ENCODE measurements at places on chromosomes 1 and 21.

DNA sequence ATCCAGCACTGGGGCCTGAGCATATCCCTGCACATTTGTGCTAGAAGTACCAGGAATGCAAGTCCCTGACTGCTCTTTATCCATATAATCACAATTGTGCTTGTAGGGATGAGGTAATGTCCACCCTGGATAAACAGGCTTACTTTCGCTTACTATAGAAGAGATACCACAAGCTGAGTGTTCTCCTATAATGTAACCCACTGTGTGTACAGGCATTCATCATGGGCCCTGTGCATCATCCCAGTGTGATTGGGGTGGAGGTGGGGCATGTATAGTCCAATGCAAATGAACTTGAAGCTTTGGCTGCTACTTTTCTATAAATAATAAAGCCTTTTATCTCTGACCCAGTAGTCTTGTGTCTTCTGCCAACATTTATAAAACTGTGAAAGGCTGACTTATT, 69.3 kb downstream of the MAN1A2 start:
- no peak for DNase-seq

- DNase-seq = no peak
These were observed 5.6 kb upstream of the SLC5A9 start for GRCh38 chr1:48216941-48217340.

GRCh38 chr1:156194300-156194652, 372 bp downstream of the SLC25A44 start:
- DNase-seq = no peak

GRCh38 chr21:42461185-42461520, 34.9 kb downstream of the RSPH1 start:
- no peak for DNase-seq

DNA sequence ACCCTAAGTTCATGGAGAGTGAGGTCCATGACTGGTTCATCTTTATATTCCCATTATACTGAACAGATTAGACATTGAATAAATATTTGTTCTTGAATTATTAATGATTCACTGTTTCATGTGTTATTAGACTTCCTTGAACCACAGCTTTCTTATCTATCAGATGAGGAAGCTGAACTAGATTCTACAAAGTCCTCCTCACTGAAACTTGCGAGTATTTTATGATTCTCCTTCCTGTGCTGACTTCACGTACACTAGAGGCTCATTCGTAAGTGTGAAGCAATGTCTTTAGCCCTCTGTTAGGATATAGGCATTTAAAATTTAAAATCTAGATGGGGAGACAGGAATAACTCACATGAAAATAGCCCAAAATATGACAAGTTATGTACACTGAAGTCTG, 95.6 kb upstream of the IRF2BP2 start:
- DNase-seq = no peak

DNA sequence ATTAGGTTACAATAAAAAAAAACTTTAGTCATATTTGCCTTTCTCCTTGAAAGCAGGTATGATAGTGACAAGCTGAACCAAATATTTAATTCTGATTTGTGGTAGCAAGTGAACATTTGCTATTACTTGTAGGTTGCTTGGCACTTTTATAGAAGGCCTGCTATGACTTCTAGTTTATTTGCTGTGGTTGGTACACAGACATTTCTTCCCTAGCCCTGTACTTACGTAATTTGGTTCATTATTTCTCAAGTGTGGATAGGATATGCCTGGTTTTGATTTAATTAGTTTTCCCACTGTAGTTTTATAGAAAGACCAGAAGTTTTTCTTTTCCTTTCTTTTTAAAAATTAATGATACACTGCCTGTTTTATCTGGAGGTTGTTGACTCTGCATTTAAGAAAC, 55.9 kb downstream of the PPP2R5A start:
- DNase-seq = no peak

DNA sequence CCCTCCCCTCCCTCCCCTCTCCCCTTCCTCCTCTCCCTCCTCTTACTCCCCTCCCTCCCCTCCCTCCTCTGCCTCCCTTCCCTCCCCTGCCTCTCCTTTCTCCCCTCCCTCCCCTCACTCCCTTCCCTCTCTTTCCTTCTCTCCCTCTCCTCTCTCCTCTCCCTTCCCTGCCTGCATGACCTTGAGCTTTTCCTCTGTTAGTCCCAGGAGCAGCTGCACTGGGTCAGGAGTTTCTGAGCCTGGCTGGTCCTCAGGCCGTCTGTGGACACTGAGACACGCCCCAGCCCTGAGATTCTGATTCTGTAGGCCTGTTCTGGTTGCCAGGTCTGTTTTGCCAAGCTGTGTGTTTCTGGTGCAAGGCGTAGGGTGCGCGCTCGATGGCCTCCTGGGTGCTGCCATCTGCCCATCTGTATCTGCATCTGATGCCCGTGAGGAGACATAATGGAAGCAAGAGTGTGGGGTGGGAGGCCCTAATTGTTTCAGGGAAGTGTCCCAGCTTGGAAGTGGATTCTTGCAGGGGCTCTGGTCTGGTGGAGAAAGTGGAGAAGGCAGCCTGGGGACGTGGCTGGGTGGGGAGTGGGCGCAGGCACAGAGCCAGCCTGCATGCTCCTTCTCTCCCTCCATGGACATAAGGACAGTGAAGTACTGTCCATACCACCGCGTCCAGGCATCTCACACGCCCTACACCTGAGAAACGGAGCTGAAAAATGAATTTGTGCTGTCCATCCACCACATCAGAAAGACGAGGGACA, 97.2 kb downstream of the WDR4 start:
- DNase-seq = no peak

- no peak for DNase-seq
These were observed 11.4 kb upstream of the PRPF3 start for GRCh38 chr1:150309758-150310508.

- DNase-seq = no peak
These were observed 146.4 kb downstream of the NOS1AP start for GRCh38 chr1:162215902-162216301.

- DNase-seq = no peak
These were observed 1.2 kb downstream of the ADAMTS4 start for GRCh38 chr1:161197560-161198193.

- DNase-seq = no peak
These were observed 710.7 kb downstream of the ADGRL2 start for GRCh38 chr1:82511441-82511840.

GRCh38 chr1:32742199-32742947, 39.8 kb upstream of the SYNC start:
- peak; percentile 57 for DNase-seq

DNA sequence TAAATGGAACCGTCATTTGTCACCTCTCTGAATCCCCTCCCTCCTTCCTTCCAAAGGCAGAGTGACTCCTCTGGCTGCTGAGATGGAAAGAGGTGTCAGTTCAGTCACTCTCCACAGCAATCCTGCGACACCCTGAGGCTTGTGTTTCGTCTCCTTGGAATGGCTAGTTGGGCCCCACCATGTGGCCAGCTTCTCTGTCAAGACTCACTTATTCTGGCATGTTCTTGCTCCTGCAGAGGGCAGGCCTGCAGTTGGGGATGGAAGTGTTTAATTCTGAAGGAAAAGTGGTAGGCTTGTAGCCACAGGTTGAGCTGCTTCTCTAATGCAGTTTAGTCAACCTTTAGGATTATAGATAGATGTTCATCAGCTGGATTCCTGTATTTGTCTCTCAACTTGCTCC, 149.6 kb downstream of the LMO4 start:
- DNase-seq = no peak

GRCh38 chr1:17605582-17606344, 66.3 kb downstream of the ARHGEF10L start:
- DNase-seq = no peak

DNA sequence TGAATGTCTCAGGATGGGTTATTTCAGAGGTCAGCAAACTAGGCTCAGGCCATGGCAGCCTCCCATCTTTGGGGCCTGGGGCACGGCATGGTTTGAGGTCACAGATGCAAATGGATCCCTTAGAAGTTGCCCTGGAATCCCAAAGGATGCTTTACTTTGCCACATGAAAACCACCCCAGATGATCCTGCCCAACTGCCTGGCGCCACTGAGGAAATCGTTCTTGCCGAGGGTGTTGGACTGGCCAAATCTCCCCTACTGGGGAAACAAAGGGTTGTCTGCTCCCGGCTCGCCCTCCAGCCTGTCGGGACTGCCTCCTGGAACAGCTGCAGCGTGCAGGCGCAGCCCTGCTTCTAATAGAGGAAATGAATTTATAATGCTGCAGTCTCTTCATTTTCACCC, 173.0 kb upstream of the LMO4 start:
- no peak for DNase-seq

DNA sequence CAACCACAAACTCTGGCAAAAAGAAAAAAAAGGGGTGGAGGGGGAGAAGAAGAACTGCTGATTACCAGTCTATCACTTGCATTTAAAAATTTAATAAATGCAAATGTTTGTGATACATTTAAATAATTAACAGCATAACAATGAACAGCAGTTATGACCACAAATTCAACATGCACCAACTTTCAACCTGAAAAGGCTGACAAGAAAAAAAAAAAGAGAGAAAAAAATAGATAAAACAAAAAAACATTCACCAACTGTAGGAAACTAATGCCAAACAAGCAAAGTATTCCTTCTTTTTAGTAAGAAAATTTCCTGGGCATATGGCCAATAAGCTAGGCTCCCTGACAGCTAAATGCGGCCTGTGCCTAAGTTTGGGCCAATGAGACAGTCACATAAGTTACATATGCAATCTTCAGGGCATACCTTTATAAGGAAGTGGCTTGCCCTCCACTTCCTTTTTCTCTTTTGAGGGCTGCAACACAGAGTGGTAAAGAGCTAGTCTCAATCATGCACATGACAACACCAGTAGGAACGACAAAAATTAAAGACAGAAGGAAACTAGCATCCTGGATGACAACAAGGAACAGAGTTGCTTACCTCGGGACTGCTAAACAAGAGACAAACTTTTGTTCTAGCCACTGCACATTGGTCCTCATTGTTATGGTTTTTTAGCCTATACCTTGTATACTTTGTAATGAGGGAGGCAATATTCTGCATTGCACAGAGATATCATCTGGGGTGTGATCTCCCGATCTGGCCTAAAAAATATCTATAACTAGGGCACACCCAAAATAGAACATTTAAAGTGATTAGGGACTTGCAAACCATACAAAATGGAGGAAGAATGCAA, 24.2 kb upstream of the PHTF1 start:
- no peak for DNase-seq

DNA sequence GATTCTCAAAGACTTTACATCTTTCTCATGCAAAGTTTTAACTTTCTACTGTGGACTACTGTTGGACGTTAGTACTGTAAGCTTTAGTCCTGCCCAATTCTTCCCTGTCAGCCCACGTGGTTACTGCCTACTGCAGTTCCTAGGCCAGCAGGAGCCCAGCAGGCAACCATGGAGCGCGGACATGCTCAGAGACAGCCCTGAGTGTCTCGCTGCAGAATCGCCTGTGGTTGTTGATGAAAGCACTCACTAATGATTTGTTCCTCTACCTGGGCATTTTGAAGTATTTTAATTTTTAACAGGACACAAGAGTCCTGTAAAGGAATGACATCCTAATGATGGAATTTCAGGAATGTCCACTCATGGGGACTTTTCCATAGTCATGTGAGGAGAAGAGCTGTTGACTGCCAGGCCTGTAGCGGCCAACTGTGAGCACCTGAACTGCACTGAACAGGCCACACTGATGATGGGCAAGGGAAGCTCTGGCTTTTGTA, 44.1 kb downstream of the PGBD5 start:
- peak; percentile 16 for DNase-seq

GRCh38 chr1:100950781-100951180, 54.9 kb downstream of the SLC30A7 start:
- DNase-seq = no peak

GRCh38 chr1:74396933-74397332, 115.5 kb downstream of the LRRC53 start:
- no peak for DNase-seq

DNA sequence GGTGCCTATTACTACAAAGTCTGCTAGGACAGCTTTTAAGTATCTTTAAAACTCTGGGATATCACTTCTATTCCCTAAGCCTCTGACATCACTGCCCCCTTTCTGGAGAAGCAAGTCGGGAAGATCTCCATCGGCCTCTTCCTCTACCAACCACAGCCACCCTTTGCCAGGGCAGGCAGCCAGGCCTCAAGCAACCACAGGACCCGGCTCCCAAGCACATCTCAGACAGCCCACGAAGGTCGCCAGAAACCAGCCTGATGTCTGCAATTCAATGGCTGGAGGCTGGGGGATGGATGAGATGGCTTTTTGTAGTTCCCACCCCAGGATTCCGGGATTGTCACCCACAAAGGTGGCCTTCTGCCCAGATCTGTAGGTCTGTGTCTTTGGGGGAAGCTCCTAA, 70.7 kb downstream of the LGR6 start:
- no peak for DNase-seq

GRCh38 chr1:30126848-30127247, 596.5 kb downstream of the MATN1 start:
- DNase-seq = peak; percentile 48

DNA sequence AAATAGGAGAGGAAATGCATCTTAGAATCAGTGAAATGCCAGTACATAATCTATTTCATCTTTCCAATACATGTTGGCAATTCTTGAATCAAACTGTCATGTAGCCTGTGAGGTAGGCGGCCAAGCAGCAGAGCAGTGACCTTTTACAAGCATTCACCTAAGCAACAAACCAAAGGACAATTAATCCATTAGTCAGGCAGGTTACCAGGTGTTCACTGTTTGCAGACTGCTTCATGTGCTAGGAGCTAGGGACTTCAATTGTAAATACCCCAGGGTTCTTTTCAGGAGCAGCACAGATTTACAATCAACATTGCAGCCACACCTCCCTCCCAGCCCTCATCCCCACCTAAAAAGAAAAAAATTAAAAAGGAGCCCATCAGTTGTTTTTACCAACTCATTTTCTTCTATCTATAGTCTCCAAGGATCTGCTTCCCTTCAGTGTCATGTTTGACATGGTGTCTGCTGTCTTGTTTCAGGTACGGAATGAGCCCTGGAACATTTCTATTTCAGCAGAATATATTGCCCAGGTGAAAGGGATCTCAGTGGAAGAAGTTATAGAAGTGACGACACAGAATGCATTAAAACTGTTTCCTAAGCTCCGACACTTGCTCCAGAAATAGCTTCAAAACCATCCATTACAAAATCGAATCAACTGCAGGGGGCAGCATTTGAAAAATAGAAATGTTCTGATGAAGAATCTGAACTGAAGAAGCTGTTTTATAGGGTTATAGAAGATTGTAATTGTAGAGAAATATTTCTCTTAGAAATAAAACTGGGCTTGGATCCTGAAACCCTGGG, 23.0 kb downstream of the TATDN3 start:
- DNase-seq = no peak

DNA sequence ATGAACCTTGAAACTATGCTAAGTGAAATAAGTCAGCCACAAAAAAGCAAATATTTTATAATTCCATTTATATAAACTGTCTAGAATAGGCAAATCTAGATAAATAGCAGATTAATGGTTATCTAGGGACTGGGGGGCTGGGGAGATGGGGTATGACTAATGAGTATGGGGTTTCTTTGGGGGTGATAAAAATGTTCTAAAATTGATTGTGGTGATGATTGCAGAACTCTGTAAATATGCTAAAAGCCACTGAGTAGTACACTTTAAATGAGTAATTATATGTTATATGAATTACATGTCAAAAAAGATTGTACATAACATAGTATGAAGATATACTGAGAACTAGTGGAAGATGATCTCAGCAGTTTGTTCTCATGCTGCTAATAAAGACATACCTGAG, 675.0 kb downstream of the KIF26B start:
- no peak for DNase-seq

- DNase-seq = no peak
These were observed 71.3 kb upstream of the PRDX6 start for GRCh38 chr1:173405834-173406233.

All from LoVo (cell line).